ENCODE measurements at places on chromosomes 1 and 21. TPM values are rescaled to one million over a fixed set of nuclear protein-coding genes. Genes with fewer than 3 reads are reported as not detected.

The RGS7 gene
- total RNA-seq: not detected

The MAN1C1 gene
- total RNA-seq: 118 TPM

The KPRP gene
- total RNA-seq: not detected

The SPRR1A gene
- not detected for total RNA-seq

The ELF3 gene
- 28.7 TPM for total RNA-seq

- no peak for DNase-seq
These were observed 480.9 kb upstream of the ZRANB2 start for GRCh38 chr1:71561729-71562128.

DNA sequence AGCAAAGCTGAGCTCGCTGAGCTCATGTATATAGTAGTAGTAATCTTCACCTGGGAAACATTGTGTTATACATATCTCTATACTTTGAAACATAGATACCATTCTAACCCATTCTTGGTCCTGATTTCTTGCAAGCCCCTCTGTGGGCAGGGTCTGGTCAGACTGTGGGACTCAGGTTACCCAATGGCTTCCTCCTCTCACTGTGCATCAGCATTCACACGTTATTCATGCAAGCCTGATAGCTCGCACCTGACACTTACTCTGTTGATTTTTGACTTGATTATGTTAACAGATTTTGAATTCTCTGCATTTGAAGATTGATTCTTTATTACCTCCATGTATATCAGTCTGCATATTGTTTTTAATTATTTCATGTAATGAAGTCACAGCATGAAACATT lies 1.3 kb downstream of the GBP7 start:
- no peak for DNase-seq

GRCh38 chr1:23370330-23370708 lies 683 bp upstream of the ZNF436 start:
- peak; percentile 27 for DNase-seq

- DNase-seq: no peak
These were observed 71.7 kb downstream of the PRRX1 start for GRCh38 chr1:170735366-170736263.

DNA sequence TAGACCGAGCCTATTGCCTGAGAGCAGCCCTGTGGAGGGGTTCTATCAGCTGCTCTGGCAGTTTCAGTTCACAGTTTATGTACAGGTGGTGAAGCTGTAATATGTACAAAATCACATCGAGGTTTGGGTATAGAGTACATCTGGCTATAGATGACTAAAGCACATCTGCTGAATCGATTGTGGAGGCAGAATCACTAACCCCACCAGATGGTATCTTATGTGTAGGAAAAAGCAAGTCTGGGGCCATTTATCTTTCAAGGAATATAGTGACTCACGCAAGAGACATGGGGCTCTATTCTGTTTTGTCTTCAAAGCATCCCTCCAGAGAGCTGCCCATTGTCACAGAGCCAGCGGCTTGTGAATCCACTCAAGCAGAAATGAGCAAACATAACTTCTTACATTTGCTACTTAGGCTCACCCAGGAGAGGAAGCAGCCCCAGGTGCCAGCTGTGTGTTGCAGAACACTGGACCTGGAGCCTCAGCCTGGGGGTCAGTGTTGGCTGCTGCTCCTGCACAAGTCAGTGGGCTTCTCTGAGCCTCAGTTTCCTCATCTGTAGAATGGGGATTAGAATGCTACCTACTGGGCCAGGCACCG lies 21.3 kb downstream of the MIIP start:
- peak; percentile 91 for DNase-seq

DNA sequence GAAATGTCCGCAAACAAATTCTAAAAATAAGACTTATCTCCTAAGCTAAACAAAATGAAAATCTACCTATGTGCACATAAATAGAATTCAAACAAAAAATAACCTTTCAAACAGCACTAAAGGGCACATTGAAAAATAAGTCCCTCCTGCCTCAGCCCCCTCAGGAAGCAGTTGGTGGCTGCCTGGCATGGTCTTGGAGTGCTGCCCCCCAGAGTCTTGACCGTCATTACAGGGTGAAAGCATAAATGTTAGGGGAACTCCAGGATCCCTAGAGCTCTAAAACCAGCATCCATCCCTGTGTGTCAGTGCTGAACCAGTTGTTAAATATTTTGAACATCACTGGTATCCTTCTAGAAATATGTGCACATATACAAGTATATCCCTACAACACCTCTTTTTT lies 6.5 kb upstream of the NPL start:
- DNase-seq: no peak

DNA sequence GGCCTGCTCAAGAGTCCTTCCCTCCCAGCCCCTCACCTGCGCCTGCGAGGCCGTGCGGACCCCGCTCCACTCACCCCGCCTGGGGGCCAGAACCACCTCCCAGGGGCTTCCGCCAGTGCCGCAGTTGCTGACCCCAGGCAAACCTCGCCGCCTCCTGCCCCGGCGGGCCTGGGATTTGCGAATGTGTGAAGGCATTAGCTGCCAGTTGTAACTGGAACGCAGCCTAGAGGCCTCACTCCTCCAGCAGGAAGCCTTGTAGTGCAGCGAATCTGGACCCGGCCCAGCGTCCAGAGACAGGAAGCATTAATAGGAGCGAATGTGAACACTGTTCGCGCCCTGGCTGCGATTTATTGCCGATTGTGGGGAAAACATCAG lies 140.9 kb upstream of the ARHGEF16 start:
- no peak for DNase-seq

- no peak for DNase-seq
These were observed 12.8 kb downstream of the BACE2 start for GRCh38 chr21:41180752-41181151.

DNA sequence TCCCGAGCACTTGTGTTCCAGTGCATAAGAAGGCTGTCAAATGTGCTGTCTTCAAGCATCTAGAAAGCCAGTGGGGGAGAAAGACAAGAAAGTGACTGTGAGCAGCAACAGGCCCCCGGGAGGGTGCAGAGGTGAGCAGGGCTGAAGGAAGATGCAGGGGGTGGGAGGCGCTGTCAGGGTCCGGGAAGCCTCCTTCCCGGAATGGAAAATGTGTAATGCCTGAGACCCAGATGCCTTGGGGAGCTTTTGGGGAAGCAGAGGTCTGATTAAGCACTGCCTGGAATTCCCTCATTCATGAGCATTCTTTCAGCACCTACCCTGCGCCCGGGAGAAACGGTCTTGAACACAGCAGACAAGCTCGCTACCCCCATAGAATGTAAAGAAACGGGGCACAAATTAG lies 1.3 kb downstream of the NPHP4 start:
- peak; percentile 33 for DNase-seq

DNA sequence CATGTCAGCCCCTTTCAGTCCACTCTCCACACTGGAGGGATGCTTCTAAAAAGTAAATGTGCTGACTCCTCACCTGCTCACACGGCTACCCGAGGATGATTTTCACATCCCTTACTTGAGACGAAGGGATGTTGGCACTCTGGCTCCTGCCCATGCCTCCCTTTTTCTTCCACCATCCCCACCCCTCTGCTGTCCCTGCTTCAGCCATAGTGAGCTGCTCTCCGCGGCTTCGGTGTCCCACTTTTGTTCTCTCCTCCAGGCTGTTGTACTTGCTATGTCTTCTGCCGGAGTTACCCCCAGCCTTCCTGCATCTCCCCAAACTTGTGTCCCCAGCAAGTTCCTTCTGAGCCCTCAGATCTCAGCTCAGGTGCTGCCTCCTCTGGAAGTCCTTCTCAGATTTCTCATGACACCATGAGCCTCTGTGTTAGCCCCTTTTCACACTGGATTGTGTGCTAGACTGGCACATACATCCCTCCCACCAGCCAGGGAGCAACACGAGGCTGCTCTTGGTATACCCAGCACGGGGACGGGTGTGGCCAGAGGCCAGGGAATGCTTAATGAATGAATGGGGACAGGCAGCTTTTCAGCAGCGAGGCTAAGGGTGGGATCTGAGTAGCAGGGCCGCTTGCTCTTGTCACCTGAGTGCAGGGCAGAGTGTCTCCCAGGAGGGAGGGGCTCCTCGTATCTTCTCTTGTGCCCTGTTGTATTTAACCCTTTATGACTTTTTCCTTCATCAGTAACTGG lies 1.3 kb downstream of the ACOT11 start:
- no peak for DNase-seq

- DNase-seq: no peak
These were observed 930 bp downstream of the DHCR24 start for GRCh38 chr1:54885807-54886723.

DNA sequence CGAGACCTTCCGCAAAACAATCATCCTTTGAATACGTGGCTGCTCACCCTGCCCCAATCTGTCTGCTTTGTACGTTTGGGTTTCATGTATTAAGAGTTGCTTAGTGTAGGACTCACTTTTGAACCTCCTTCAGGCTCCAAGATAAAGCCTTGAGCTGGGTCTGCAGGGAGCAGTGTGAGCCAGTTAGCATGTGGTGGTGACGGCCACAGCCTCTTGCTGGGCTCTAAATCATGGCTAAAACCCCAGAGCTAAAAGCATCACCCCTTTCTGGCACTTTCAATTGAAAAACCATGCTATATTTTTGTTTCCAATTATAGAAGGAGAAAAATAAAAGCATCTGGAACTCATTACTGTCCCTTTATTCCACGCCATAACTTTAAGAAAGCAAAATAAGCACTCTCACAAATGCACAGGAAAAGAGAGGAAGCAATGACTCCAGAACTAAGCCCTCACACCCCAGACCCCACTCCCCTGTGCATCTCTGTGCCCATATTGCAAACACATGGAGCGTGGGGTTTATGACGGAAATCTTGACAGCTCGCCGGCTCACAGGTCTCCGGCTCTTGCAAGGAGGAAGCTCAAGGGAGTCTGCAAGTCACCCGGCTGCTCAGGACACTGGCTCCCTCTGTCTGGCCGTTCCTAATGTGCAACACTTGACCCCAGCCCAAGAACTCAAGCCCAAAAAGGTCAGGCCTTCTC lies 135.5 kb downstream of the MIS18A start:
- no peak for DNase-seq

- DNase-seq: no peak
These were observed 582.7 kb downstream of the PTPRC start for GRCh38 chr1:199221371-199222150.

- no peak for DNase-seq
These were observed 31.6 kb downstream of the HYI start for GRCh38 chr1:43421976-43422750.

DNA sequence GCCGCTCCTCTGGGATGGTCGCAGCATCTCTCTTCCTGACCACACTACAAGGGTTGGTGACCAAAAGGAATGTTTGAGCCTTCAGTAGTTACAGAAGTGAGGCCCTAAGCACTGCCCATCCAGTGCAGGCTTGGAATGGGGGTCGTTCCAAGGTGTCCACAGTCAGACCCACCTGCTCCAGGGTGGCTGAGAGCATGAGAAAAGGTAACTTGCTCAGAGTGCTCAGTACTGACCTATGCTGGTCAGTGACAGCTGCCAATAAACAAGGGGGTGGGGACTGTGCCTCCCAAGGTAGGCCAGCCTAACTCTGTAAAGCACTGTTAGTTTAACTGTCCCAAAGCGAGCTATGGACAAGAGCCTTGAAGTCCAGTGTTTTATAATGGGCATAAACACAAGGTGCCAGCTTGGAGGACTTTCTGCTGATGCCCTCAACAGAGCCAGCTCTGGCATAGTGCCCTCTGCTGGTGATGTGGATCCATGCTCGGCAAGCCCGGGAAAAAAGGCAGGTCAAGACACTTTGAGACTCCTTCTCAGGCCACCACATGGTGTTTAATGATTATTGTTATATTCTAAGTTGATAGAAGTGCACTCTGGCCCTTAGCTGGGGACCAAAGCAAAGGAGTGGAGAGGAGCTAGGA lies 78.1 kb upstream of the DNAH14 start:
- DNase-seq: peak; percentile 71

GRCh38 chr1:6127587-6128163 lies 52.4 kb downstream of the CHD5 start:
- peak; percentile 69 for DNase-seq

DNA sequence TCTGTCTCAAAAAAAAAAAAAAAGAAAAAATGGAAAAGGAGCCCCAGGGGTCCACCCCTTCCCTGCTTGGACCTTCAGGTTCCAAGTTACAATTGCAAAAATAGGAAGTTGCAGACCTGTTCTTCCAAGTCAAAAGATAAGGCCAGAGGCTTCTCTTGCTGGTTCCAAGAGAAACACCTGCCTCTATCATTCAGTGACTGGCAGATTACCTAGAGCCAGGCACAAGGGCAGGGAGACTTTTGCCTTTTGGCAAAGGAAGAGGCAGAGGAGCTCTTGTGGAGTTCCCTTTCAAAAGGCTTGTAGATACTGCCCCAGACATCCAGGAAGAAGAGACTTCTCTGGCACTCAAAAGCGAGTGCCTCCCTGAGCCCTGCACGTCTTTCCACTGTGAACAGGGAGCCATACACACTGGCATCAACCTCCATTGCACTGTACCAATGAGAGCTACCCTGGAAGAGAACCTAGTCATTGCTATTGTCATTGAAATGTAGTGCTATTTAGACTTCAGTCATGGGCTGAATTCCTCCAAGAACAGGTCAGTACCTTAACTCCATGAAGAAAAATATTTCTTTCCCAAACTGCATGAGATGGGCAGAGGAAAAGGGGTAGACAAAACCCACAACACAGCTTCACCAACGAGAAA lies 91.2 kb downstream of the LMX1A start:
- DNase-seq: no peak

- DNase-seq: no peak
These were observed 60.6 kb downstream of the DYRK1A start for GRCh38 chr21:37427221-37427620.

DNA sequence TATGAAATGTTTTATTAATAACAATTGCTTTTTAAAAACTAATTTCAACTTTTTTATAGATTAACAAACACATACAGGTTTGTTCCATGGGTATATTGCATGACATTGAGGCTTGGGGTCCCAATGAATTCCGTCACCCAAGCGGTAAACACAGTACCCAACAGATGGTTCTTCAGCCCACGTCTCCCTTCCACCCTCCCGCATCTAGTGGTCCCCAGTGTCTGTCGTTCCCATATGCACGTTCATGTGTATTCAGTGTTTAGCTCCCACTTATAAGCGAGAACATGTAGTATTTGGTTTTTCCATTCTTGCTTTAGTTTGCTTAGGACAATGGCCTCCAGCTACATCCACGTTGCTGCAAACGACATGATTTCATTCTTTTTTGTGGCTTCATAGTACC lies 48.6 kb downstream of the NOS1AP start:
- DNase-seq: no peak

GRCh38 chr1:150563340-150564038 lies 14.3 kb downstream of the ADAMTSL4 start:
- peak; percentile 56 for DNase-seq

DNA sequence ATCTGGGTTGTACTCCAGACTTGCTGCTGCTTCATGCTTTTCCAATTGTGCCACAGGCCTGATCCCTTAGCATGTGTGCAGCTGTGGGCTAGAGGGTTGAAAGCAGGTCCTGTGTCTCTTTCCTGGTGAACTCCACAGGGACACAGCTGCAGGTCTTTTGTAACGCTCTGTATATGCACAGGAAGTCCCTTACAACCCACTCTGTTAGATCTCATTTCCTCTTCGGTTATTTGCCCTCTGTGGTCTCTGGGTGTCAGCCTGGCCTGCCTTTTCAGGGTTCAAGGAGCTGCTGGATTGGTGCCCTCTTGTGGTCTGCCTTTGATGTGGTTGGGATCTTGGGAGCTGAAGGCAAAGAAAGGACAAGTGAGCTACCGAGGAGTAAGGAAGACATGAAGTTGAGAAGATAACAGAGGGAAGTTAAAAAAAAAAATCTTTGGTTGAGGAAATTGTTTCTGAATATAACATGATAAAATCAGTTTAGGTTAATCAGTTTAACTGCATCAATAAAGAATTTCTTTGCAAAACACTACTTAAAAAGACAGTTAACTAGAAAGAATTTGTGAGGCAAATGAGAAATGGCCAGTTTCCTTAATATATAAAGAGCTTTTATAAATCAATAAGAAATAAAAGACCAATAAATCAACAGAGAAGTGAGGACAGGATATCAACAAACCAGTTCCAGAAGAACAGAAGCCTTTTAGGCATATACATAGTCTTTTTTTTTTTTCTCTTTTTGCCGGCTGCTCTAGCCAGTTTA lies 44.1 kb downstream of the UCK2 start:
- no peak for DNase-seq
